ENCODE measurements at places on chromosomes 2 and 18.

GRCh38 chr2:79219383-79219988, 59.9 kb upstream of the REG3A start:
- no peak for DNase-seq

GRCh38 chr18:75658330-75658729, 230.8 kb upstream of the SMIM21 start:
- DNase-seq, result no peak

- no peak for DNase-seq
Observed at GRCh38 chr2:66156171-66156570, 278.8 kb upstream of the MEIS1 start.

DNA sequence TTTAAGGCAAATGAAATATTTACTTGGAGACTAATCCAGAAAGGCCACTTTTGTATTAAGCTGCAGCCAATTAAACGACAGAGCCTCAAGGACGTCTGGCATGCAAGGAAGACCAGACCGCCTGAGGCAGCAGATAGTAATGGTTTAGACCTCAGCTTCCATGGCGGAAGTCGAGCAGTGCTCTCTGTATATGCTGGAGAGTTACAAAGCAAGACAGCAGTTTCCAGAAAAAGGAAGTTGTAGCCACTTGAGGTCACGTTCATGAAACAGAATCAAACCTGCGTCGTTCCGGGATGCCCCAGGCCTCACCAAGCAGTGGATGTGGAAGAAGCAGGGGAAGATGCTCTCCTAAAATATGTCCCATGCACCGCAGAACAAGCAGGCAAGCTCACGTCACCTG, 142.0 kb downstream of the PTGR3 start:
- DNase-seq, result no peak

- no peak for DNase-seq
Observed at GRCh38 chr2:223674998-223675609, 72.9 kb upstream of the SCG2 start.

DNA sequence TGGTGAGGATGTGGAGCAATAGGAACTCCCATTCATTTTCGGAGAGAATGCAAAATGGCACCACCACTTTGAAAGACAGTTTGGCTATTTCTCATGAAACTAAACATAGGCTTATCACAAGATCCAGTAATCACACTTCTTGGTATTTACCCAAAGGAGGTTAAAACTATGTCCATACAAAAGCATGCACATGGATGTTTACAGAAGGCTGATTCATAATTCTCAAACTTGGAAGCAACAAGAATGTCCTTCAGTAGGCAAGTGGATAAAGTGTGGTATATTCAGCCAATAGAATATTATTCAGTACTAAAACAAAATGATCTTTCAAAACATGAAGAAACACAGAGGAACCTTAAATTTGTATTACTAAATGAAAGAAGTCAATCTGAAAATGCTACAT, 440.6 kb downstream of the FBXO15 start:
- no peak for DNase-seq

GRCh38 chr2:187689372-187689771, 135.1 kb upstream of the TFPI start:
- DNase-seq, result no peak

- no peak for DNase-seq
Observed at GRCh38 chr2:42386682-42387081, 25.7 kb upstream of the COX7A2L start.
